ENCODE measurements at places on chromosomes 12 and 14.

DNA sequence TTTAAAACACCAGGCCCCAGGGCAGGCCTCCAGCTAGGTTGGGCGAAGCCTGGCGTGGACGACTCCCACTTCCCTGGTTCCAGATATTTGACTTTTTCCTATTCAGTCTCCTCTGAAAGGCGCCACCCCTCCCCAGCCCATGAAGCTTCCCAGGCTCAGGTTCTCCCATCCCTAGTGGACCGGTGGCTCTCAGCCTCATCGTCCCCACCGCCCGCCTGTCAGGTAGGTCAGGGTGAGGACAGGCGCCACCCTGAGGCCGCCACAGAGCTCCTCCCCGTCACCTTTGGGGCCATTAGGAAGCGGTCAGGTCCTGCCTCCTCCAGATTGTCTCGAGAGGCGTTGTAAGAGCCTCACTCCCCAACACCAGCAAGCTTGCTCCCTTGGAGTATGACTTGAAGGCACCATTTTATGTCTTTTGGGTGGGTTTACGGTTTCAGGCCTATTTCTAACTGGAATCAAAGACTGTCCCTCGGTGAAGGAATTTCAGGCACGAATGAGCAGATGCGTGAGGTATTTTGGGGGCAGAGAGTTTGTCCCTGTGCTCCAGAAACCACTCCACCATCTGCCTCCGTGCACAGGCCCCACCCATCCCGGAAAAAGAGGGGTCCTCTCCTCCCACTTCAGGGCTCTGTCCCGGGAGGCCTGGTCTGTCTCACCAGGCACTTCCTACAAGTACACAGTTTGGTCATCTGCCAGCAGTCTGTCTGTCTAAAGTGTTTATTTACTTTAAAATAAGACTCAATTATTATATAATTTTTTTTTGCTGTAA lies 55.6 kb downstream of the TSPAN9 start:
- peak; percentile 66 for DNase-seq

DNA sequence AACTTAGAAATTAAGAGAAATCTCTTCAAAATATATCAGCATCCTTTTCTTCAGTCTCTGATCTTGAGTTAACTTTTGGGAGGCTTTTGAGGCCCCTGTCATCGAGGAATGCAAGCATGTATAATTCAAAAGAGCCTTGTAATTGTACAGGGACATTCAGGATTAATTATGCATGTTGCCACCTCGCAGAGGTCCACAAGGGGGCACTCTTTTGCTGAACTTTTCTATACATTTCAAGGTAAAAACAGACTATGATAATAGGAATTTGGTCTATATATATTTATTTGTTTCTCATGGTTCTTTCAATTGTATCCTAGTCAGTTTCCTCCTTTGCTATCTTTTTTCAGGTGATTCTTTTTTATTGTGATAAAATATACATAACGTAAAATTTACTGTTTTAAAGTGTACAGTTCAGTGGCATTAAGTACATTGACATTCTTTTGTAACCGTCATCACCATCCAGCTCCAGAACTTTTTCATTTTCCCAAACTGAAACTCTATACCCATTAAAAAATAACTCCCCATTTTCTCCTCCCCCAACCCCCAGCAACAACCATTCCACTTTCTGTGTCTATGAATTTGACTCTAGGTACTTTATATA lies 47.0 kb upstream of the SLC2A13 start:
- peak; percentile 45 for DNase-seq

- DNase-seq: no peak
Measured at GRCh38 chr12:130489293-130489692, 151.6 kb downstream of the PIWIL1 start.

DNA sequence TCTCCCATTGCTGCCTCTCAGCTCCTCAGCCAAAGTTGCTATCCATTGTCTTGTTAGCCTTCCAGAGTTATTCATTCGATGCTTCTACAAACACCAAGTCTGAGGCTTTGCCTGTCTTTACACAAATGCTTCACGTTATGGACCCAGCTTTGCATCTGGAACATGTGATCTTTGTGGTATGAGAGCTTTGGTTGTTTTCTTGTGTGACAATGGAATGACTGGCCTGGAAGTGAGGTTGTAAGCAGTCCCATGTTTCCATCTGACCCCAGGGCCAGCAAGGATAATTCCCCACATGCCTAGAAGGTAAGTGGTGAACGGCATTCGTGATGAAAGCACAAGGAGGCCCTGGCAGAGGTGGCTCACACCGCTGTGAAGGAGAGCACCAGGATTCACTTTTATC lies 866.7 kb upstream of the TMEM132C start:
- DNase-seq: peak; percentile 15

GRCh38 chr14:99590746-99591555 lies 13.1 kb downstream of the CCDC85C start:
- DNase-seq: peak; percentile 74

DNA sequence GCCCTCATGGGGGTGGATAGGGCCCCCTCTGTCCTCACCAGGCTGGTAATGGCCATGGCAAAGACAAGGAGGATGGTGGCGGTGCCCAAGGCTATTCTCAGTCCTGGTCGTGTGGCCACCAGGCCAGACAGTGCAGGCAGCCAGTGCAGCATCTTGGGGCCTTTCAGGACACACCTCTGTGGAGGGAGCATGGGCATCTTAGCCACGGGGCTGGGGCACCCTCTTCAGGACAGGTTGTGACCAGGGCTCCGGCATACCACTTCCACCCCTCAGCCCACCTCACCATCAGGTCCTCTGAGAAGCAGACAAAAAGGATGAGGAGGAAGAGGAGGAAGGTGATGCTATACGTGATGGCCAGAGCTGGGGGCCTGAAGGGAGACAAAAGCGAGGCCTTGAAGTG lies 10.8 kb downstream of the ADCY4 start:
- DNase-seq: no peak

GRCh38 chr12:56880125-56880992 lies 53.8 kb downstream of the SDR9C7 start:
- peak; percentile 32 for DNase-seq

DNA sequence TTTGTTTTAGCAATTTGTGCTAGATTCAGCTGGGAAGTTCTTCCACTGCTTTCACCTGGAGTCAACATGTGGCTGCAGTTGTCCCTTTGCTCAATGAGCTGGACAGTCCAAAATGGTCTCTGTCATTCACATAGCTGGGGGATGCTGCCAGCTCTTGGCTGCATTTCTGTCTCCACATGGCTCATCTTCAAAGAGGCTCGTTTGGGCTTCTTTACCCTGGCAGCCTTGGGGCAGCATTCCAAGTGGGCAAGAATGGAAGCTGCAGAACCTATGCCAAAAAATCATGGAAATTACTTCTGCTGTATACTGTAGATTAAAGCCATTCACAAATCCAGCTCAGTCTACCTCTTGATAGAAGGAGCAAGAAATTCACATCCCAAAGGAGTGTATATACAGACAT lies 199.1 kb downstream of the SLC5A8 start:
- DNase-seq: no peak

GRCh38 chr14:70886421-70887206 lies 20.6 kb upstream of the PCNX1 start:
- no peak for DNase-seq

GRCh38 chr12:19171731-19172130 lies 42.2 kb downstream of the PLEKHA5 start:
- no peak for DNase-seq

DNA sequence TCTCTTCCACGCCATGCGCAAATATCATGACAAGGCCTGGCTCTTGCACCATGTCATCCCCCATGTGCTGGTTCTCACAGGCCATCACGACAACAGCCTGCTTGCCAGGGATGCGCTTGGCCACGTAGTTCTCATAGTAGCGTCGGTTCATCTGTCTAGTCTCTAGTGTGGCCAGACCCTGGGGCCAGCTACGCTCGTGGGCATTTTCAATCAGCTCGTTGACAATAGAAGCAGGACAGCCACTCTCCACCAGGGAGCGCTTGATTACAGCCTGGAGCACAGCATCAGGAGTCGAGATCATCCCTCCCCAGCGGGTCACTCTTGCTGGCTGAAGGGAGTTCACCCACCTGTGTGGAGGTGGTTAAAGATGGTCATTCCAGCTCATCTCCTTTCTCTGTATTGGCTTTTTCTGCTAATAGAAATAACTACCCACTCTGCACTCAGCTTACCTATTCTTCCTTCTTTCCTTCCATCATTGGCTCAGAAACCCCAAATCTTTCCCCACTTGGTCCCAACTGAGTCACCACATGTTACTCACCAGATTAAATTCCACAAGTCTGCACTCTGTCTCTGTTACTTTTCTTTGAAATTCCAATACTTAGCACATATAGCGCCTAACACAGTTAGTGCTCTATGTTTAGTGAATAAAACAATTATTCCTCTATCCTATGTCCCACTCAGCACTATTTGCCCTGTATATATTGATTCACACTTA lies 15.1 kb downstream of the RNF41 start:
- peak; percentile 75 for DNase-seq

DNA sequence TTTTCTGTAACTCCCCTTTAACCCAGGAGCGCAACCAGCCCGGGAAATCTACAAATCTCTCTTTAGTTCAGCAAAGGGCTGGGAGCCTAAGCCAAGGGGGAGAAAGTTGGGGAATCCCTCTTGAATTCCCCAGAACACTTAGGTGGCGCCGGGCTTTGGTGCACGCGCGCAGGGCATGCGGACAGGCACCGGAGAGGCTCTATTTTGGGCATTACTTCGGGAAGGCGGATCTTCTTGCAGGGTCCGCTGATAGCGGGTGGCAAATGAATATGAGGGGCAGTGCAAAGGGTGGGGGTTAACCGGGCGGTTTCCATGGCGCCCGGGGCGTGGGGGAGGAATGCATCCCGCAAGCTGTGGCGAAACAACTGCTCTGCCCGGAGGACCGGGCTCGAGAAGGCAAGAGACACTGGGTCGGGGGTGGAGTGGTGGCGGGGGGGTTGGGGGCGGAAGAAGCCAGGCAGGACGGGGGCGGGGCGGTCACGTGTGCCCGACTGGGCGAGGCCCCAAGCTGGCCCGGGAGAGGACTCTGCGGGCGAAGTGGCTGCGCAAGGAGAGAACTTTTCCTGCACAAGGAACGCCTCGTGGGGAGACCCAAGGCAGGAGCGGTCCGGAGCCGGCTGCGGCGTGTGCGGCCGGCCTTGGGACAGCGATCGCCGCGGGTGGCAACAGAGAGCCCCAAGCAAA lies at the start of gene FLVCR2:
FLVCR2 (plus strand) TSS at position 519 of the 684 bp plus-strand sequence. CDS start 353 bp downstream, outside the sequence.
- DNase-seq: peak; percentile 78

GRCh38 chr14:104304451-104305351 lies 166.3 kb downstream of the KIF26A start:
- DNase-seq: no peak

- no peak for DNase-seq
Measured at GRCh38 chr12:2992724-2993123, 33.5 kb downstream of the TEAD4 start.

DNA sequence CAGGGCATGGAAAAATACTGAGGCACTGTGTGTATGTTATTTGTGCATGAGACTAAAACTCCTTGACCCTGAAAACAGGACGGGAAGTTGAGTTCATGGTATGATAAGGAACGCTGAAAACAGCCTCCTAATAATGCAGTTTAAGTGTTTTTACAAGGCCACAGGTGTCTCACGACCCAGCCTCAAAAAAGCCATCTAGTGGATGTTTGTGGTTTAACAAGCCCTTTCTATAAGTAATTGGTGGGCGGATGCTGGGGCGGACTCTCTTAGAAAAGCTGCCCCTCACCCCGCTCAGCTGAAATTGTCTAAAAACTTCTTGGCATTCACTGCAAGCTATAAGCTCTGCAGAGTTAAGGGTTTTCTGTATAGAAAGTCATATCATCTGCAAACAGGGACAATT lies 184.5 kb downstream of the NUBPL start:
- DNase-seq: no peak

DNA sequence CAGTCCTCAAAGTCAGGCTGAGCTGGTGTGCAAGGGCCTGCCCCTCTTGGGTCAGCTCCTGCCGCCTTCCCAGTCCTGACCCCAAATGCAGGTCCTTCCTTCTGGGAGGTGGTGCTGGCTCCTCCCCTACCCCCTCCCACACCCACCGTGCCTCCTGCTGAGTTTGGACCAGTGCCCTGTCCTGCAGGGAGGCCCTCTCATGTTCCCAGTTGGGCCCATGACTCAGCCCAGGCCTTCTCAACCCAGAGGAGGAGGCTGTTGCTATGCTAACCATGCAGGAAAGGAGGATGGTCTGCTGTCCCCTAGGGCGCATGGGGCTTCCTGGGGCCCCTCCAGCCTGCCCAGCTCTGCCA lies 4.4 kb downstream of the ZBTB42 start:
- peak; percentile 82 for DNase-seq

DNA sequence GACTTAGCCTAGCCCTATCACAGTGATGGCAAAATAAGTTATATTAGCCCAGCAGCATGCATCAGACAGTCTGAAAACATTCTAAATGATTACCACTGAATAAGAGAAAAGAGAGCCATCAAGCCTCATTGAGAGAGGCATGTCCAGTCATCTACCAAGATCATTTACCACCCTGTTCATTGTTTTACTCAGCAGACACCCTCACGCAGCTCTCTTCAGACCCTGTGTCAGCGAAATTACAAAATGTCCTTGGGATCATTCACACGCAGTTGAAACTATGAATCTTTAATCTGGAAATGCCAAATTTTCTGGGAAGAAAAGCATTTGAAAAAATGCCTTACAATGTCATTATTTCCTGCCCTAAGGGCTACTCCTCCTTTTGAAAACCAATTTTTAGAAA lies 89.5 kb downstream of the PTPRO start:
- no peak for DNase-seq

GRCh38 chr12:92529944-92530343 lies 172.8 kb upstream of the PLEKHG7 start:
- DNase-seq: no peak

DNA sequence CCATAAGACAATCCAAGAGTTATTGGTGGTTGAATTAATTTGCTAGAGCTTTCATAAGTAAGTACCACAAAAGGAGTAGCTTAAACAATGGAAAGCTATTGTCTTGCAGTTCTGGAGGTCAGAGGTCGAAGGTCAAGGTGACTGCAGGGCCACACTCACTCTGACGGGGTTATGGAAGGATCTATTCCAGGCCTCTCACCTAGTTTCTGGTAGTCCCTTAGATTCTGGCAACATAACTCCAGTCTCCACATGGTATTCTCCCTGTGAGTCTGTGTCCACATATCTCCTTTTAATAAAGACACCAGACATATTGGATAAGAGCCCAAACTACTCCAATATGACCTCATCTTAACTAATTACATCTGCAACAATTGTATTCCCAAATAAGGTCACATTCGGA lies 273.4 kb downstream of the FOXN3 start:
- DNase-seq: peak; percentile 25

GRCh38 chr12:9732921-9733461 lies at the start of gene CLECL1:
Gene CLECL1, minus strand, starts transcription at chr12:9733097.
- DNase-seq: no peak

DNA sequence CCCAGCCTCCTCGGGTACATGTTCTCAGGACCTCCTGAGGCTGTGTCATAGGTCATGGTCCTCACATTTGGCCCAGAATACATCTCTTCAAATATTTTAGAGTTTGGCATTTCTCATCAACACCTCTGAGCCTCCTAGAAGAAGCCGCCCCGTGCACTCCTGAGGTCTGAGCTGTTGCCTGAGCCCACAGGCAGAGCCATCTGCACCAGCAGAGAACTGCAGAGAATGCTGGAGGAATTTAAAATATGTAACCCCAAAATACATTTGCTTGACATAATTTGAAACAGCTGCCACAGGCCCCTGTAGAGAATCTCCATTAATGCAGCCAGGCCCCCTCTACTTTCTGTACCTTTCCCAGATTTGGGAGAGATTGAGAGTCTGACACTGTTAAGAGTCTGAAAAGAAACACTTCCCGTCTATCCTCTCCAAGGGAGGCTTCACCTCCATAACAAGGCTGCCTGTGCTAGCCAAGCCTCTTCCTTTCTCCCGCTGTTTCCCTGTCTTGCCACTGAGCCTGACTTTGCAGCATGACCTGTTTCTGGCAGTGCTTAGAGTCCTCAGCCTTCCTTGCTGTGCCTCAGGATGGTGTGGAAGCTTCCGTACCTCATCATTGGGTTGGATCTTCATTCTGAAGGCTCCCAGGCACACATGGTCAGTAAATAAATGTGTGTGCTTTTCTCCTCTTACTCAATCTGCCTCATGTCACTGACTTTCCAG lies 95.4 kb upstream of the SFSWAP start:
- peak; percentile 11 for DNase-seq
